HTR-8/SVneo (cell line): ENCODE measurements at places on chromosomes 2 and 18.

- no peak for DNase-seq
These were observed 37.9 kb upstream of the RPL31 start for GRCh38 chr2:100964222-100964621.

GRCh38 chr18:68735483-68736343, 20.8 kb upstream of the TMX3 start:
- peak; percentile 45 for DNase-seq

DNA sequence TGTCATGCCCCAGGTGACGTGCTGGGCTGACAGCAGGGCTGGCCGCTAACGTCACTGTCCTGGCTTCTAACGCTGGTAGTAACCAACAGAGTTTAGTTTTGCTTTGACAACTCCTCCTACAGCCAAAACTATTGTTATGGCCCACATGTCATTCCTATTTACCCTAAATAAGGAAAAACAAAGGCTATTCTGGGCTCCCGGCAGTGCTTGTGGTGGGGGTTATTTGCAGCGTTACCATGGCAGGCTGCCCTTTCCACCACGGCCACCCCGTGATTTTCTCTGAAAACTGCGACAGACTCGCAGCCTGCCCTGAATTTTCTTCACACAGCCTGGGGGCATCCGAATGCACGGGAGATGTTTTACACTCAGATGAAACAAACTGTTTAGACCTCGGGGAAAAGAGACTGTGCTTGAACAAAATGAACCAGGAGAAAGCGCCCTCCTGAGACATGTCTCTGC, 115.2 kb downstream of the FAM210A start:
- DNase-seq, result no peak

GRCh38 chr2:216645636-216645950, 12.4 kb downstream of the IGFBP2 start:
- no peak for DNase-seq
